ENCODE measurements at places on chromosomes 16 and 17.
A peak's percentile ranks its signal among the peaks of the same experiment; 100 is the strongest.

DNA sequence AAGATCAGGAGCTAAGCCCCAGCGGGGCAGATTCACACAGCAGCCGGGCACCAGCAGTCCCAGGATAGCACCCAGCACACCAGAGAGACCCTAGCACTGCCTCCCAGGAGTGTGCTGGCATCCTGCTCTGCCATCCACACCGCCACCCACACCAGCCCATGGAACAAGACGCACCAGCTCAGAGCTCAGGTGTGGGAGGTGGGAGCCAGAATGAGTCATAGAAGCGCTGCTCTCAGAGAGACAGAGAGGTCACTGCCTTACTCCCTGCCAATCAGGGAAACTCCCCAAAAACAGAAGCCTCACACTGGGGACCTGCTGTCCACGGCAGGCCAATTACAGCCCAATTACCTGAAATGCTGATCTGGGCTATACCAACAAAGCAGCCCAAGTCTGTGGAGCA, 64.9 kb downstream of the CDYL2 start:
- no peak for DNase-seq
- H3K27ac ChIP-seq: no peak overlapping the region
- no peak overlapping the region for H3K4me3 ChIP-seq

- DNase-seq: no peak
- no peaks in the 10 kb centered on the region for H3K4me1 ChIP-seq
- H3K27me3 ChIP-seq: no peaks in the 10 kb centered on the region
Measured at GRCh38 chr16:7550096-7550495, 217.5 kb downstream of the RBFOX1 start.

GRCh38 chr17:75587675-75588595, at the start of gene MYO15B:
Gene MYO15B (plus strand): TSS chr17:75587800. CDS start chr17:75588058, 258 bp downstream.
- no peaks in the 10 kb centered on the region for H3K27me3 ChIP-seq
- H3K36me3 ChIP-seq: no peaks in the 10 kb centered on the region
- H3K4me1 ChIP-seq: peaks cover 14% of the 10 kb centered on the region
- peak within 1 kb of the TSS; percentile 94 for H3K27ac ChIP-seq

DNA sequence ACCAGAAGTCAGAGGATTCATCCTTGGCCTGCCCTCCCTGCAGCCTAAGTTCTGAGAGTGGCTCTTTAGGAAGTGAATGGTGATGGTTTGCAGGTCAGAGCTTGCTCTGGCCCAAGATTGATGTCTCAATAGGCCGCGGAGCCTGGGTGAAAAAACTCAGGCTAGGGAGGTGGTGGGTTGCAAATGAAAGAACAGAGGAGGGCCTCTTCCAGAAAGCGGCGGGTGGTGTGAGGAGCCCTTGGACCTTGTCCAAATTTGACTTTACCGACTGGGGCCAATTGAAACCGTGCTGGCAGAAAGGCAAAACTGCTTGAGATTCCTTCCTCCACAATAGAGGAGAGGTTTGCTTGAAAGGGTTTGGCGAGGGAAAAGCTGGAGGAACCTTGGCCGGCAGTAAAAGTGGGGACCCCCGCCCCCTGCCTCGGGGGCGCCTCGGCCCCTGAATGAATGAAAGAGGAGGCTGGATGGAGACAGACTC, 331.3 kb downstream of the SEC14L1 start:
- no peaks in the 10 kb centered on the region for H3K36me3 ChIP-seq
- peak; percentile 65 for DNase-seq
- H3K27me3 ChIP-seq: no peaks in the 10 kb centered on the region
- peak overlapping the region; percentile 16 for H3K27ac ChIP-seq

- H3K36me3 ChIP-seq: no peaks in the 10 kb centered on the region
- no peak for DNase-seq
- no peak overlapping the region for H3K27ac ChIP-seq
- H3K4me3 ChIP-seq: no peak overlapping the region
Measured at GRCh38 chr17:1978396-1978949, 46.7 kb downstream of the RTN4RL1 start.

DNA sequence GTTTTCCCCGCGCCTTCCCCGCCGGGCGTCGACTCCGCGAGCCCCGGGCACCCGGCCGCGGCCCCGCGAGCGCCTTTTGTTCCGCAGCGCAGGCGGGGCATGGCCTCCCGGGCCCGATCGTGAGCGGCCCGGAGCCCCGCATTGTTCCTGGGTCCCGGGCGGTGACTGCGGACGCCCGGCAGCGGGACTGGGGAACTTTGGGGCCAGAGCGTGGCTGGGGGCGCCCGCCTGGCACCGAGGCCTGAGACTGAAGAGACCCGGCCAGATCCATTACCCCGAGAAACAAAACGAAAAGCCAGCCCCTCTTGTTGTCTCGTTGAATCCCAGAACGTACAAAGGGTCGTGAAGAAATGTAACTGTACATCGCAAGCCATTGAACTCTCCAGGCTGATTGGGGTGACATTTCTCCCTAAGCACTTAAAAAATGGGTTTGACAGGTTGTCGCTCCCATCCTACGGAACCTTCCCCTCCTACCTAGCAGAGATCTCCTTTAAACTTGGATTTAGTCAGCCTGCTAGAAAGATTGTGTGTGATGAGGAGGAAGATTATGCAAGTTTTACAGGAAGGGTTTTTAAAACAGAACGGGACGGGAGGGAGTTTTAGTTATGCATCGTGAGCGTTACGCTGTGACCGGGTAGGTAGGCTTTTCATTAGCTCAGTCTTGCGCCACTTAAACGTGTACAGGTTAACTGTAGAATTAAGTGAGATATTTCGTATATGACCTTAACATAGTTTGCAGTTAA, 825 bp downstream of the METTL9 start:
- no peaks in the 10 kb centered on the region for H3K36me3 ChIP-seq
- H3K27ac ChIP-seq: peak overlapping the region; percentile 96
- peak overlapping the region; percentile 88 for H3K4me3 ChIP-seq
- no peak for DNase-seq
- H3K27me3 ChIP-seq: no peaks in the 10 kb centered on the region

DNA sequence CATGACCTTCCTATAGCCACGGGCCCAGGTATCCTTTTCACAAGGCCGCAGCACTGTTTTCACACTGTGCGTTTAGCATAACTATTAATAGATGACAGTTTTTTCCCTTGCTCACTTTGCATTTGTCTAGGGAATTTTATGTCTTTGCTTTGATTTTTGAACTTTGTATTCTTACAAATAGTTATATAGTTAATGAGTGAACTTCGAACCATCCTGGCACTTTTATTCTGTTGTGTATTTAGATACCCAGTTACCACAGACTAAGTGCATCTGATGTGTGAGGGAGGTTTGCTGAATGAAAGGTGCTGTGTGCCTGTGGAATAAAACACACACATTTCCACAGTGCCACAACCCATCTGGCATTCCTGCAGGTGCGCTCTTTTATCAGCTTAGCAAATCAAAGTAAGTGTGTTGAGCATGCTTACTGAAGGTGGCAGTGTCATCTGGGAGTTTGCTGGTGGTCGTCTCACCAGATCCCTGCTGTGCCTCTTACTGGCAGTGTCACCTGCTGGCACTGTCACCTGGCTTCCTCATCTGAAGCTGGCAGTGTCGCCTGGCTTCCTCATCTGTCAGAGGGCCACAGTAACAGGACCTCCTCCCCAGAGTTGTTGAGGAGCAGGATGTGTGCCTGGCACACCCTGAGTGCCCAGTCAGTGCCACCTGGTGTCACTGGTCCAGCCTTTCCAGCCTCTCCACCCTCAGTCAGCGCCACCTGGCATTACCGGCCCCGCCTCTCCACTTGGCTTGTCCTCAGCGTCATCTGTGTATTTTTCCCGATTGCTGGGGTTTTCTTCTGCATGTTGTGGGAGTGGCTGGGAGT, 37.6 kb downstream of the USP10 start:
- no peak for DNase-seq
- H3K27me3 ChIP-seq: no peaks in the 10 kb centered on the region
- H3K4me1 ChIP-seq: no peaks in the 10 kb centered on the region
- H3K36me3 ChIP-seq: no peaks in the 10 kb centered on the region
- H3K4me3 ChIP-seq: no peak overlapping the region
- H3K27ac ChIP-seq: no peak overlapping the region

- no peaks in the 10 kb centered on the region for H3K27me3 ChIP-seq
- H3K4me3 ChIP-seq: no peak overlapping the region
- H3K36me3 ChIP-seq: no peaks in the 10 kb centered on the region
- H3K4me1 ChIP-seq: peaks cover 45% of the 10 kb centered on the region
Measured at GRCh38 chr17:75476752-75477489, 20.5 kb downstream of the TMEM94 start.
